ENCODE measurements at places on chromosomes 3 and 15.

DNA sequence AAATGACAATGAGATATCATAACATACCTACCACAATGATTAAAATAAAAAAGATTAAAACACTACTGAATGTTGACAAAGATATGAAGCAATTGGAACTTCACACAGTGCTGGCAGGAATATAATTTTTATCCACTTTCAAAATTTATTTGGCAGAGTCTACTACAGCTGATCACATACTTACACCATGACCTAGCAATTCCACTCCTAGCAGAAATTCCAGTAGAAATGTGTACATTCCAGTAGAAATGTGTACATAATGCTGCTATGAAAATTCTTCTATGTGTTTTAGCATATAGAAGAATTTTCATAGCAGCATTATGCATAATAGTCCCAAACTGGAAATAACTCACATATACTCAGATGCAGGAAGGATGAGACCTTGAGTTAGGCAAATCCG, 43.5 kb downstream of the IFT57 start:
- DNase-seq, result no peak

DNA sequence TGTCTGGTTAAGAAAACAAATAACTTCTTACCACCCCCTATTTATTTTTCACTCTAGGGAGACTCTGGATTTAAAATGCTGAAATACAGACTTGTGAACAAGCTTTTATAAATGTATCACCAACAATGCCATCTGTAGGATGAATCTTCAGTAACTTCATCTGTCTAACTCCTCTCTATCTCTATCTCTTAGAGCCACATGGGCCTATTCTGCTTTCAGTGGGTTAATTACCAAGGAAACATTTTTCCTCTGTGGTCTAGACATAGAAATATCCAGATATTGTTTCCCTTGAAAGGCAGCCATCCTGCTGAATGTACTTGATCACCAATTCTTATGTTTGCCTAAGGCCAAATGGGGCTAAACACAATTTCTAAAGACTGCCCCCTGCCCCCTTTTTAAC, 167.6 kb upstream of the COL8A1 start:
- DNase-seq, result no peak

DNA sequence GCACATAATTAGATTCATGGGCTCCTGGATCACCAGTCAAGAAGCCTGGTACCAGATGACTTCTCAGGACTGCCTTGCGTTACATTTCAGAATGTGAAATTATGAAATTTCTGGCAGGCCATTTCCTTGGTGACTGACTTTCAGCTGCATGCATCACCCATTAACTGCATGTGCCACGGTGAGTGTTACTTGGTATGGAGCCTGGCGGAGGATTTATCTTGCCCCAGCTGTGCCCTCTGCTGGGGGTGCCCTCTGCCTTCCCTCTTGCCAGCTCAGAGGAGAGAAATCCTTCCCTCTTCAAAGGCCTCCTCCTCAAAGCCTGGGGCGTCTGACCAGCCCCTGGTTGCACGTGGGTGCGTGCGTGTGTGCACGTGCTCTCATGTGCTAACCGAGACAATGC, 57.7 kb upstream of the CTSH start:
- DNase-seq, result no peak

DNA sequence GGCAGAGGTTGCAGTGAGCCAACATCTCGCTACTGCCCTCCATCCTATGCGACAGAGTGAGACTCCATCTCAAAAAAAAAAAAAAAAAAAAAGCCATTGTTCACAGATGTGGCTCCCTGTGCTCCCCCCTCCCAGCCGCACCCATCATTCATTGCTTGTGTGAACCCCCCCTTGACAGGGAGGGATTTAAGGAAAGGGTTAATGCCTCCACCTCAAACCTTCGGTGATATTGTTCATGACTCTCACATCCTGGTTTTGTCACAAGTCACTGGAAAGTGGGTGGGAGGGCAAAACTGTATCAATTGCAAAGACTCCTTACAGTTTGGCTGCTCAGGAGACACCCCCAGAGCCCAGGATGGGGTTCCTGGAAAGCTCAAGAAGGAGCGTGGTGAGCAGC, 7.7 kb downstream of the SLC6A6 start:
- no peak for DNase-seq

DNA sequence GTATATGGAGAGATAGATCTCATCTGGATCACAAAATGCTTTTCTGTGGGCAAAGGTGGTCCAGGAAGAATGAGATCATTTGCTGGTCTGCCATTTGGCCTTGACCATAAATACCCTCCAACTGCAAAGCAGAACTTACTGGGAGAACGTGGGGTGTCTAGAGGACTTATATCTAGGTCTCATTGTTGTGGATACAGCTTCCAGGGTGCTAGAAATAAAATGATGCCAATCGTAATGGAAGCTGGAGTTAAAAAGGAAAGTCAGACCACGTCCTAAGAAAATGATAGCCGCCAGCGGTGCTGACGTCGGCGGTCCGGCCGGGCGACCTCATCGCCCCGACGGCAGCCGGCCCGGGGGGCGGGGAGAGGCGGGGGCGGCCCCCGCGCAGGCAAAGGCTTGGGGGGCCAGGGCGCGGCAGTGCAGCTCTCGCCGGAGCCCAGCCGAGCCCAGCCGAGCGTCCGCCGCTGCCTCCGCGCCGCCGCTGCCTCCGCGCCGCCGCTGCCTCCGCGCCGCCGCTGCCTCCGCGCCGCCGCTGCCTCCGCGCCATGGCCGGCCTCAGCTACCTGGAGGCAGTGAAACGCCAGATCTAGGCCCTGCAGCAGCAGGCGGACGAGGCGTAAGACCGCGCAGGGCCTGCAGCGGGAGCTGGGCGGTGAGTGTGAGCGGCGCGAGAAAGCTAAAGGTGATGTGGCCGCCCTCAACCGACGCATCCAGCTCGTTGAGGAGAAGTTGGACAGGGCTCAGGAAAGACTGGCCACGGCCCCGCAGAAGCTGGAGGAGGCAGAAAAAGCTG, 89.5 kb downstream of the EOMES start:
- DNase-seq, result peak; percentile 15

- DNase-seq, result no peak
These were observed 4.4 kb downstream of the TMEM45A start for GRCh38 chr3:100496711-100497261.

DNA sequence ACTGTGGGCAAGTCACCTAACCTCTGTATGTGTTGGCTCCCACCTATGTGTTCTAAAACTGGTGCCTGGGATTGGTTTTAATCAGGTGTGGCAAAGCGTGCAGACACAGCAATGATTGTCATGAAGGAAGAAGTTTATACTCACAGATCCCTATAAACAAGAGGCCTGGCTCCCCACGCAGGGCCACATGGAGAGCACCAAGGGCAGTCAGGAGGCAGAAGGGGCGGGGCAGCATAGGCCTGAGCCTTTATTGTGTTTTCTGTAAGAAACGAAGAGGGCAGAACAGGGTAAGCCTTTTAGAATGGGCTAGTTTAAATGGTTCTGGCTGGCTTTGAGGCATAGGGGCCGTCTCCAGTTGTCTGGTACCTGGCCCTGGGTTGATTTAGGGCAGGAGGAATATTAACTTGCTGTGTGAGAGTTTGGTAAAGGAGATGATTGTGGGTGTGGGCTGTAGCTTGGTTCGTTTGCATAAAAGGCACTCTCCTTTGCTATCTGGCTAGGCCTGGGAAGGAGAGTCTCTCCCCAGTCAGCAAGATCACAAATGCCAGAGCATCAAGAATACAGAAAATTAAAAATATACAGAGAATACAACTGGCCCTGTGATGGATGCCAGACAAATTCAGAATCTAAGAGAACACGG, 2.2 kb upstream of the FBXW12 start:
- DNase-seq, result no peak

DNA sequence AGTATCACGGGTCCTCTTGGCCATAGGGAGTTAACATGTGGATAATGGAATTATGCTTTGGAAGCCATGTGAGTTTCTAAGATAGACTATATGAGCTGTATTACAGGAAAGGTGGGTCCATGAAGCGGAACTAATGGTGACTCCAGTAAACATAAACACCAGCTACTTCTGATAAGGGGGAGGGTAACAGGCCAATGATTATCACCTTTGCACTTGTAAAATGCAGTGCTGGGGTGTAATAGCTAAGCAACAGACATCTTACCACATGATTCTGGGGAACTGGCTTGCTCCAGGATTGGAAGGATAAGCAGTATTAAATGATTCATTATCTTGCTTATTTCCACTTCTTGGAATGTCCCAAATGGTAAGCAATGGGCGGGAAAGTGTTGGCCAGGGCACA, 61.4 kb upstream of the CD47 start:
- no peak for DNase-seq

DNA sequence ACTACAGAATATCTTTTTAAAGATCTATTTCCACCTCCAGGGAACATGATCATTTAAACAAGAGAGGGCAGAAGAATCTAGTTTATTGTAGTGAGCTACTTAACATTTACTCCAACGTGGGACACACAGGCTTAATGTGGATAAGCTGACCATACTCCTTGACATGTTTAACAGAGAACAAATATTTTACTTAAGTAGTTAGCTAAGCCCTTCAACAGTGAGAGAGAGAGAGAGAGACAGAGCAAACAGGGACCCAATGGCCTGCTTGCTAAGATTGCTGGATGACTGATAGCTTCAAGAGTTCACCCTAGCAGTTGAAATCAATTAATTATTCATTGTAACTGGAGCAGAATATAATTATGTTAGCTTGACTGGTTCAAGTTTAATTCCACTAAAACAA, 158.6 kb downstream of the ADAM10 start:
- no peak for DNase-seq

DNA sequence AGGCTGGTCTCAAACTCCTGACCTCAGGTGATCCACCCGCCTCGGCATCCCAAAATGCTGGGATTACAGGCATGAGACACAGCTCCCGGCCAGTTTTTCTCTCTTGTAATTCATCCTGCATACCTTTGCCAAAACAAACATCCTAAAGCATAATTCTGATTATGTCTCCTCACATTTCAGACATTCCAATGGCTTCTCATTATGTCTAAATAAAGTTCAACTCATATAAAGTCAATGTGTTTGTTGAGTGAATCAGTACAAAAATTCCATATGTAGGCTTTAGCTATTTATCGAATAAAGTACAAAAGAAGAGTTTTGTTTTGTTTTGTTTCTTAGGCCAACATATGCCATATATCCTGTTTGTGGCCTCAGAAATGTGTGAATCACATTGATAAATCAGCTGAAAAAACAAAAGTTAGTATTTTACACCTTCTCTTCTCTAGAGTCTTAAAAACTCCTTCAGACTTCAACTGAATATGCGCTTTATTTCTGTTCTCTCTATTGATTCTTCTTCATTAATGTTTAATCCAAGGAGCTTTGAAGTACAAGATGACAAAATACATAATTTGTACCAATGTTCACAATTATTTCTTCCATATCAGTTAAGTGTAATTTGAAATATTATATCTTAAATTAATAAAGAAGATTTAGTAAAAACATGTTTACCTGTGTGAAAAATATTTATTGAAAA, 165.8 kb downstream of the MECOM start:
- no peak for DNase-seq

GRCh38 chr15:100670505-100671021, 68.2 kb downstream of the ASB7 start:
- no peak for DNase-seq

- no peak for DNase-seq
These were observed 33.3 kb upstream of the CGNL1 start for GRCh38 chr15:57343048-57343447.

- DNase-seq, result no peak
These were observed 8.0 kb upstream of the ANKRD28 start for GRCh38 chr3:15805756-15806266.

DNA sequence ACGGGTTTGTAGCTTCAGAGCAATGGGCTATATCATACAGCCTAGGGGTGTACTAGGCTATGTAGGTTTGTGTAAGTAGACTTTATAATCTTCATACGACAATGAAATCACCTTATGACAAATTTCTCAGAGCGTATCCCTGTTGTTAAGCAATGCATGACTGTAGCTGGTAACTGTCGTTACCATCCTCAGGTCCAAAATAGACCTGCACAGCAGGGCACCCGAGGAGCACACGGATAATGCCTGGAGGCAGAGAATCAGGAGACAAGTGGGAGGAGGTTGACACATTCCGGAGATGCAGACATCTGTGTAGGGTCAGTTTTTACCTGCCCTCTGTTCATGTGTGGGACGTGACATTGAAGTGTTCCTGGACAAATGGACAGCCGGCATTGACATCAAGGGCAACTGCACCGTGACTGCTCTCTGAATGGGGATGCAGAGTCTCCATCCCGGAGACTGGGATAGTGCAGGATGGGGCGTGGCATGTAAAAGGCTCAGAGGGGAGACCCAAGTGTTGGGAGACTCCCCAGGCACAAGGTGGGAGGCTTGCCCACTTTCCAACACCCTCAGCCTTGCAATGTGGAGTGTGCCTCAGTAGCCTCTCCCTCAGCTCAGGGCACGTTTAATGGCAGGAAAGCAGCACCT, 45.9 kb upstream of the PGPEP1L start:
- no peak for DNase-seq

DNA sequence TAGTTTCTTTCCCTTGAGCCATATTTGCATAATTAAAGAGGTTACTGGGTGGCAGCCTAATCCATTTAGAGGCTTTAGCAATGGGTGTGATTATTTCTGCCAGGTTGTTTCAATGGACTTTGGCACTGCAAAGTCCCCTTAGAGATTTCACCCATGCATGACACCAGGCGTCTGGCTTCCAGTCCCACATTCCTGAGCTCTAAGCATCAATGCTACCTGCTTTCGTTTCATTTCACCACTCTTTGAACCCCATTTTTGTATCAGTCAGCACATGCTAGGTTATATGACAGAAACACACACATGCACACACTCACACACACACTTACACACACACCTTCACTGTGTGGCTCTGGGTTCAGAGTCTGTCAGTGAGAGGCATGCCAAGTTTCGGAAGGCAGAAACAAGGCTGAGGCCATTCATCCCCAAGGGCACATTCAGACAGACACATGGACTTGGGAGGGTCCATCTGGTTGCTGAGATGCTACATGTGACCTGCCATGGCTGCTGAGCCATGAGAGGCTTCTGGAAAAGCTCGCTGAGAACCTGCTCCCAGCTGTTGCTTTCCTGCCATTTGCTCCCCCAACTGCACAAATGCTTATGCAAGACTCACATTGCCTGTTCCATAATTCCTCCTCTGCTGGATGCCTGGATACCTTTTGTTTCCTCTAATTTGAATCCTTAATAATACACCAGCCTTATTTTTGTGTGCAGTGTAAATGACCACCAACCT, 354.1 kb downstream of the GABRG3 start:
- no peak for DNase-seq

- no peak for DNase-seq
These were observed 5.2 kb upstream of the FURIN start for GRCh38 chr15:90862964-90863778.

GRCh38 chr3:157624801-157625200, 121.6 kb upstream of the VEPH1 start:
- DNase-seq, result no peak

All from amygdala (tissue), 56 donors.